Activated CD4-positive, alpha-beta memory T cell treated with anti-CD3 and anti-CD28 coated beads, Interleukin-2, amount 10 ng/mL, durations not matched to agents 7 days and 5 days (primary cell): ENCODE measurements at places on chromosomes 12 and 14. TPM values are rescaled to one million over a fixed set of nuclear protein-coding genes. Genes with fewer than 3 reads are reported as not detected.

The GPN3 gene
- total RNA-seq, result 21.6 TPM

- no peak overlapping the region for H3K4me3 ChIP-seq
- no peaks in the 10 kb centered on the region for H3K4me1 ChIP-seq
- no peak overlapping the region for H3K27ac ChIP-seq
- no peaks in the 10 kb centered on the region for H3K36me3 ChIP-seq
- no peak for DNase-seq
These were observed 69.4 kb upstream of the BDKRB2 start for GRCh38 chr14:96135285-96135684.

The RTL1 gene
- total RNA-seq, result not detected

DNA sequence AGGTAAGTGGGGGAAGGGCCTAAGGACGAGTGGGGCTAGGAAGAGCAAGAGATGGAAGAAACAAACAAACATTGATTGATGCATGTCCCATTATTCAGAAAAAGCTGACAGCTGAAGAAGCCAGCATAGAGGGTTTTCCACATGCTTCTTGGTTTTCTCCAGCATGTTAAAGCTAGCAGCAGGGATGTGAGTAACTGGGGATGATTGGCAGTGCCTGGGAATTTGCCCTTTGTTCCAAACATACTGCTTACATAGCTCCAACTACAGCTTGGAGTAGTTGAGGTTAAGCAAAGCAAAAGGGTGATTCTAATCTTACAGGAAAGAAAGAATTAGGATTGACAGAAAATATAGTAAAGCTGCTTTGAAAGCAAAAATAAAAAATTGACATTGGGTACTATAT lies 68.0 kb upstream of the IFNG-AS1 start:
- H3K27me3 ChIP-seq, result peaks cover 2% of the 10 kb centered on the region
- no peaks in the 10 kb centered on the region for H3K36me3 ChIP-seq
- H3K4me3 ChIP-seq, result no peak overlapping the region
- H3K4me1 ChIP-seq, result peaks cover 2% of the 10 kb centered on the region
- H3K27ac ChIP-seq, result no peak overlapping the region

The SIX6 gene
- not detected for total RNA-seq

- H3K4me3 ChIP-seq, result no peak overlapping the region
- no peak overlapping the region for H3K27ac ChIP-seq
- H3K4me1 ChIP-seq, result no peaks in the 10 kb centered on the region
- H3K36me3 ChIP-seq, result no peaks in the 10 kb centered on the region
- DNase-seq, result no peak
These were observed 9.3 kb downstream of the BDKRB2 start for GRCh38 chr14:96213871-96214465.

DNA sequence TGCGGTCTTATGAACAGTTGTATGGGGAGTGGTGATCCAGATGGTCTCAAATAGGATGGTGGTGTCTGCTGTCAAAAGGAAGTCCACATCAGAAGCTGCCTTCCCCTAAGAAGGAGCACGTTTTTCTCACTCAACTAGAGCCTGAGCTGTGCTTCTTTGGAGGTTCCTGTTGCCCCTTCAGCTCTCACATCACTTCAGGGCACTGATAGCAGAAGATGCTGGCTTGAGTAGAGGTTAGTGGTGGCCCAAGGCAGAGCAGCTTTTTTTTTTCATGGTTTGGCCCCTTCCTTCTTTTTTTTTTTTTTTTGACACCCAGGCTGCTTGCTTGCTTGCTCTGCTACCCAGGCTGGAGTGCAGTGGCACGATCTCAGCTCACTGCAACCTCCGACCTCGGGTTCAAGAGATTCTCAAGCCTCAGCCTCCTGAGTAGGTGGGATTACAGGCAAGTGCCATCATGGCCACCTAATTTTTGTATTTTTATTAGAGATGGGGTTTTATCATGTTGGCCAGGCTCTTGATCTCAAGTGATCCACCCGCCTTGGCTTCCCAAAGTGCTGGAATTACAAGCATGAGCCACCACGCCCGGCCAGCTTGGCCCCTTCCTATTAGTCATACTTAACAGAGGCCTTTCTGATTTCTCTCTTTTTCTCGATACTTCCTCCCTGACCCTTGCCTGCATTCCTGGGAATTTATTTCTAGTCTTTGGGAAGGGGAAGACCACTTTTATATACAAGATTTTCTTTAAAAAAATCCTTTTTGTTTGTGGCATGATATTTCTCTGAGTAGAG lies 31.6 kb downstream of the KLRD1 start:
- no peaks in the 10 kb centered on the region for H3K36me3 ChIP-seq
- no peak overlapping the region for H3K27ac ChIP-seq
- no peak for DNase-seq
- peaks cover 5% of the 10 kb centered on the region for H3K4me1 ChIP-seq
- H3K4me3 ChIP-seq, result no peak overlapping the region

The CLMN gene
- total RNA-seq, result 0.33 TPM

The CACNA1C gene
- 0.30 TPM for total RNA-seq

The ABCD2 gene
- total RNA-seq, result 19.6 TPM

The TMEM132C gene
- total RNA-seq, result 0.05 TPM

The GPRC5D gene
- total RNA-seq, result 1.6 TPM

The EMP1 gene
- 101 TPM for total RNA-seq

The GZMH gene
- total RNA-seq, result 11.0 TPM

DNA sequence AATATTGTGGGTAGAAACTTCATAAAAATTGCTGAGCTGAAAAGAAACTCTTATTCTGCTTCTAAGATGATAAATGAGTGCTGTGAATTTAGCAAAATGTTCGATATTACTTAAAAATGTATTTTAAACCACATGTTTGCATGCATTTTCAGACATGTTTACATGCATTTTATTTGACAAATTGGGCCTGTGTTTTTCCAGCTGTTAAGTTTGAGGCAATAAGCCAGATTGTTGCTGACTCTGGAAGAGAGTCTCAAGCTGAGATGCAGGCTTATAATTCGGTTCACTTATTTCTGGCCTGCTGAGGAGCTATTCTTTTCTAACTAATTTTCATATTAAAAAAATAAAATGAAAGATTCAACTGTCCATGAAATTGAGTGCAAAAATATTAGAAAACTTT lies 110.1 kb downstream of the SYNE2 start:
- H3K27me3 ChIP-seq, result no peaks in the 10 kb centered on the region
- H3K4me3 ChIP-seq, result no peak overlapping the region
- H3K27ac ChIP-seq, result no peak overlapping the region

The RBM23 gene
- 71.8 TPM for total RNA-seq

The TMTC2 gene
- 5.1 TPM for total RNA-seq

DNA sequence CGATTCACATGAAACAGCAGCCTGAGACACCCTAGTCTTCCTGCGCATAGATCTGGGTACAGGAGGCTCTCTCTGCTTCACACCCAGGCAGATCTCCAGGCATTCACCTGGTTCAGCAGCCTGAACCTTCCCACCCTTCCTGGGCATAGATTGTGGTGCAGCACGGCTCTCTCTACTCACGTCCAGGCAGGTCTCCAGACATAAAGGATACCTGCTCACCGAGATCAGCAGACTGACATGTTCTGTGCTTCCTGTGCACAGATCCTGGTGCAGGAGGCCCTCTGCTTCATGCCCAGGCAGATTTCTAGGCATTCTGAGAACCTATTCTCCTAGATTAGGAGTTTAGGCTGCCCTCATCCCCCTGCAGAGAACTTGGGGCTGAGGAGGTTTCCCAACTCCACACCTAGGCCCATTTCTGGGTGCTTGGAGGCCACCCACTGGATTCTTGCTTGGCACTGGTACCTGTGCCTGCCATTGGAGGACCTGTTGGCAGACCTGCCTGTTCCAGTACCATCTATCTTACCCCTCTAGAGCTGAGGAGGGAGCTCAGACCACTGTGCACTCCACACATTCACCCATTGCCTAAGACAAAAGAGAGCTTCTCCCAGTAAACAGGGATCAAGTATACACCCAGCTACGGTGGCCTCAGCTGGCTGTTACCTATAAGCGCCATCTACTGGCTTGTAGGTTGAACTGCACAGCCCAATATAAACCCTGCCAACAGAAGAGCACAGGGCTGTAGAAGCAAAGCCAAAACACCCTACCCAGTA lies 28.0 kb upstream of the GARIN6 start:
- H3K4me1 ChIP-seq, result no peaks in the 10 kb centered on the region
- H3K36me3 ChIP-seq, result no peaks in the 10 kb centered on the region
- H3K27ac ChIP-seq, result no peak overlapping the region
- no peak overlapping the region for H3K4me3 ChIP-seq

DNA sequence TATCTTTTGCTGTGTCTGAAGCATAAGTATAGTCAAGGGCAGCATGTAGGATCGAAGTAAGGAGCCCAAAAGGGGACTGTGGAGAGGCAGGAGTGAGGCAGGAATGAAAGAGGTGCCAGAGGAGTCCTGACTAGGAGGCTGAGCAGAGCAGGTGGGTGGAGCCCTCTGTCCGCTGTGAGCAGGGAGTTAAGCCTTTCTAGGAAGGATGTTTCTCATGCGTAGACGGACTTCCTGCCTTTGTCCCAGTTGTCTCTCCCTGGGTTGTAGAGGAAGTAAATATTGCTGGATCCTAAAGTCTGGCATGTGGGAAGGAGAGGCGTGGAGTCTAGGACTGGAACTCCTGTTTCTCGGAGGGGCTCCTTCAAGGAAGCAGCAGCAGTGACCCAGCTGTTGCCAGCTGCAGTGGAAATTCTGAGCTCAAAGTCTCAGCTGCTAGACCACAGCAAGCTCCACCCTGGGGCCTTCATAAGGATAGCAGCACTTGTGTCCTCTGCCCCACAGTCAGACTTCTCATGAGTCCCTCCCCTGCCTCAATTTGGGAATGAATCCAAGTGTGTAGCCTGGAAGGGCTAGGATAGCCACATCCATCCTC lies 44.0 kb downstream of the RBMS2 start:
- H3K36me3 ChIP-seq, result no peaks in the 10 kb centered on the region
- peak overlapping the region; percentile 31 for H3K4me3 ChIP-seq
- peaks cover 24% of the 10 kb centered on the region for H3K4me1 ChIP-seq
- DNase-seq, result peak; percentile 45
- peak overlapping the region; percentile 61 for H3K27ac ChIP-seq

DNA sequence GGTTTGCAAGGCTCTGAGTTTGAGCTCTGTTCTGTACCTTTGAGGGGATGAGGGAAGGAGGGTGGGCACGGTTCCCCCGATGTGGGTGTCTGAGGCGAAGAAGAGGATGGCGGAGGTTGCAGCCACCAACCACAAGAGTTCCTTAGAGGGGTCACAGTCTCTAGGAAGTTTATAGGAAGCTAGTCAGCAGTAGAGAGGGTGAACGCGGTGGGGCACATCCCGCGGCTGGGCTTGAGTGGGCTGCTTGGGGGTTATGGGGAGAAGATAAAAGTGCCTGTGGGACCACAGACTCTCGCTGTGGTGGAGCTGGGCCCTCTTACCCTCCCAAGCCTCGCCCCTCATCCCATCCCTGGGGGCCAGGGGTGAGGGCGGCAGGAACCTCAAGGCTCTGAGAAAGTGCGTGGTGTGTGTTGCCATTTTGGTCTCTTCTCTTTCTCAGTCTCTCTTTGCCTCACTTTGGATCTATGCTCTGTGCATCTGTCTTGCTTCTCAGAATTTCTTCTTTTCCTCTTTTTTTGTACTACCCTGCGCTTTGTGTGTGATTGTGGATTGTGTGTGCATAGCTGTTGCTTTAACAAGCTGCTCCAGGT lies 2.7 kb downstream of the CD4 start:
- peak overlapping the region; percentile 90 for H3K27ac ChIP-seq
- no peak for DNase-seq
- peaks cover 52% of the 10 kb centered on the region for H3K4me1 ChIP-seq
- no peaks in the 10 kb centered on the region for H3K27me3 ChIP-seq
- H3K36me3 ChIP-seq, result peaks cover 58% of the 10 kb centered on the region

DNA sequence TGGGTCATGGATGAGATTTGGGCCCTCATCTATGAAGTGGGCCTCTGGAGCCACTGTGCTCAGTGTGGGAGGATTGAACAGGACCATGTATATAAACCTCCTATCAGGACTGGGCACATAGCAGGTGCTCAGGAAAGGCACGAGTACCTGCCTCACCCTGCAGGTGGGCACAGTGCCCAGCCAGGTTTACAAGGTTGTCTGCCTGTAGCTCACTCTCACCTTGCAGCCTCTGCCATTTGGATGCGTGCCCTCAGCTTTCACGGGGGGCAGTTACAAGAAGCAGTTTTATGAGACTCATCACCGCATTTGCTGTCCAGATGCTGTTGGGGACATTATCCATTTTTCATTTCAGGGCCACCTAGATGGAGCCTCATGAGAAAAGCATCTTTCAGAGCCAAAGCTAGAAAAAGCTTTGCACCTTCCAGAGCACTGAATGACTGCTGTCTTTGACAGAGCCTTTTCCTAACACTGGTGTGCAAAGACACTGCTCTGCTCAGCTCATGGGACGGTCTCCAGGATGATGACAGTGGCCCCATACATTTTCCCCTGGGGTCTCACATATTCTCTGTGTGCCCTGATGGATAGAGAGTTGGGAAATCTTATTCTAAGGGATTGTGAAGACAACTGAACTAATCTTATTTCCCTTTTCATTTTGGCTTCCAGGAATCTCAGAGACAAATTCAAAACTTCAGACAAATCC lies 327.5 kb upstream of the RTL1 start:
- DNase-seq, result no peak
- H3K4me3 ChIP-seq, result no peak overlapping the region
- H3K27ac ChIP-seq, result no peak overlapping the region
- no peaks in the 10 kb centered on the region for H3K4me1 ChIP-seq

The TAS2R19 gene
- total RNA-seq, result 1.3 TPM

GRCh38 chr12:53844994-53845844 lies 93.4 kb upstream of the HOXC13 start:
- H3K27me3 ChIP-seq, result peaks cover 54% of the 10 kb centered on the region
- no peaks in the 10 kb centered on the region for H3K36me3 ChIP-seq
- no peak overlapping the region for H3K4me3 ChIP-seq
- DNase-seq, result no peak
- H3K27ac ChIP-seq, result no peak overlapping the region
- H3K4me1 ChIP-seq, result no peaks in the 10 kb centered on the region

DNA sequence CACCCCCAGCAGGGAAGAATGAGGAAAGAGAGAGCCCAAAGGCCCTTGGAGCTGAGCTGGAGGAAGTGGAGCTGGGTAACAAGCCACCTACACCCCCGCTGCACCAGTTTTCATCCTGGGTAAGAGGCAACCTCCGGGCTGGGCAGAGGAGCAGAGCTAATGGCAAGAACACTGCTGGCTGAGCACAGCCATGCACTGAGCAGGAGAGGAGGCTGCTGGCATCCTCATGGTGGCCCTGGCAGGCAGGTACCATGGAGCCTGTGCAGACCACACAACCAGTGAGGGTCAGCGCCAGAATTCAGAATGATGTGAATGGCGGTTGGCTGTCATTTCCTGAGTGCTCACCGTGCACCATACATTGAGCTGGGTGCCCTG lies 29.7 kb downstream of the PLEKHH1 start:
- H3K4me1 ChIP-seq, result peaks cover 6% of the 10 kb centered on the region
- no peaks in the 10 kb centered on the region for H3K36me3 ChIP-seq
- DNase-seq, result no peak
- no peak overlapping the region for H3K4me3 ChIP-seq

- no peaks in the 10 kb centered on the region for H3K4me1 ChIP-seq
- no peak for DNase-seq
- H3K4me3 ChIP-seq, result no peak overlapping the region
- H3K27ac ChIP-seq, result no peak overlapping the region
These were observed 53.1 kb downstream of the KCNA1 start for GRCh38 chr12:4962539-4963486.
